Thymus (tissue), 14 donors: ENCODE measurements at places on chromosomes 7 and 10.

DNA sequence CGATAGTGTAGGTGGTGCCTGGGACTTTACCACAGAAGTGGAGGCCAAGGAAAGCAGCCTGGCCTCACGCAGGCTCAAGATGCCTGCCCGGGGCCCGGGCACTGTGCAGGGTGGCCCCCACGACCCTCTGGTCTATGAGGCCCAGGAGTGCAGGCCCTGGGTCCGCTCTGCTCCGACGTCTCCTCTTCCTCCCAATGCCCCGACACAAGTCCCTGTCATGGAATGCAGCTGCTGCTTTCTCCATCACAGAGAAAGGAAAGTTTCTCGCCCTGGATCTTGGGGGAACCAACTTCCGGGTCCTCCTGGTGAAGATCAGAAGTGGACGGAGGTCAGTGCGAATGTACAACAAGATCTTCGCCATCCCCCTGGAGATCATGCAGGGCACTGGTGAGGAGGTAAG is 28.3 kb upstream of the HK1 start:
- no peak for DNase-seq

- DNase-seq: no peak
These were observed 93.8 kb downstream of the PARD3 start for GRCh38 chr10:34721208-34721840.

- DNase-seq: no peak
These were observed 56.9 kb downstream of the XPNPEP1 start for GRCh38 chr10:109866168-109866994.

DNA sequence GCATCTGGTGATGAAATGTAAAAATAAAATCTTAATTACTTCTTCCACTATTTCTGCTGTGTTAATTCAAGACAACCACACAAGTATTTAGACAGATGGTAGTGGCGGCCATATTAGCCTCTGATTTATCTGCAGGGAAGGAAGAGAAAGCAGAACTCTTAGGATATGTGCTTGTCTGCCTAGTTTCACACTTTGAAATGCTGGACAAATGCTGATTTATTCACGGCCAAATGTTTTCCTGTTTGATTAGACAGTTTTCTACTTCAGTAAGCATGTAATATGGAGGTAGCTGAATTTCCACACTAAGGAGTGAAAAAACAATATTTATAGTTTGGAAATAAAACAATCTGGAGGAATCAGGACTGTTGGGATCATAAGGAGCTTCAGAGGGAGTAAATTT is 158.1 kb downstream of the AGMO start:
- DNase-seq: no peak

GRCh38 chr7:143496263-143496662 is 18.6 kb downstream of the TAS2R41 start:
- DNase-seq: no peak

GRCh38 chr10:56606202-56606601 is 245.1 kb upstream of the ZWINT start:
- DNase-seq: no peak

DNA sequence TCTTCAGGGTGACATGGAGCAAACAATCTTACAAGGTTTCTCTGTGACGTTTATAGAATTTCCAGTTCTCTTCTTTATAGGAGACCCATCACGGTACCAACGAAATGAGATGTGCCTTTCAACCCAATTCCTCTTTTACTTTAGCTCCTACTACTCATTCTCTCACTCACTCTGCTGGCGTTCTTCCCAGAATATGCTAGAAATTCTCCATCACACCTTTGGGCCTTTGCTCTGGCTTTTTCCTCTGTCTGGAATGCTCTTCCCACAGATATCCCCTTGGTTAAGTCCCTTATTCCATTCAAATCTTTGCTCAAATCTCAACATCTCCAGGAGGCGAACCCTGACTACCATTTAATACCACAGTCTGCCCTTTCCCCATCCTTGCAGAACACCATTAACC is 39.0 kb downstream of the SEMA3C start:
- DNase-seq: no peak

DNA sequence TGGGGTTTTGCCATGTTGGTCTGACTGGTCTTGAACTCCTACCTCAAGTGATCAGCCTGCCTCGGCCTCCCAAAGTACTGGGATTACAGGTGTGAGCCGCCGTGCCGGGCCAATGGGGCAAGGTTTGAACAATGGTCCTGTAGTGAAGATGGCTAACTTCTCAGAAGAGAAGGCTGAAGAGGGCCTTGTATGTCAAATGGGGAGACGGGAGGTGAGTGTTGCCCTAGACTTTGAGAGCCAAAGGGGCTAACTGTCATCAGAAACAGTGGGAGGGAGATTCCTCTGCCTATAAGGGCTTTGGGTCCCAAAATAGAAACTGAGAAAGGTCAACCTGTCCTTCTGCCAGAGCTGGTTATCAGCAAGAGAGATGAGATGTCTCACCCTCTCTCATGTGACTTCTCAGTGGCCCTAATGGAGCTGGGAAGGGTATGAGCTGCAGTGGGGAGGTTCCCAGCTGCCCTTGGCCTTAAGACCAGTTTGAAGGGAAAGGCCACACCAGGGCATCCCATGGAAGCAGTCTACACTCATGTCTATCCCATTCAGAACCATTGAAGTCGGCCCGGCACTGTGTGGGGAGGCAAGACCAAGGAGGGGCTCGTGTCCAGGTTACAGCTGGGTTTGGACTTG is 1.3 kb upstream of the SAMD8 start:
- no peak for DNase-seq

DNA sequence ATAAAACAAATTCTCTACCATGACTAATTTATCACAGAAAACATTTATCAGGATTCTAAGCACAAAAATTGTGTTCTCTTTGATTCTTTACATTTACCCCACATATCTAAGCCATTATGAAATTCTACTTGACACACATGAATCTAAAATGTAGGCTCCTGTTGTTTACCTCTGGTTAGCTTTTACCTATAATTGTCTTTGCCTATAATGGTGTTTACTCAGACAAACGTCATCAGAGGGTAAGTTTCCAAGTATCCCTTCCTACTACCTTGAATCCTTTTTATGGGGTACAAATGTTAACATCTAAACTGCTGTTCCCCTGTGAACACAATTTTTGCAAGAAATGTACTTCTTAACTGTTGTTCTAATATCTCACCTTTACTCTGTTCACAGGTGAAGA is 63.5 kb downstream of the MINDY3 start:
- DNase-seq: no peak

DNA sequence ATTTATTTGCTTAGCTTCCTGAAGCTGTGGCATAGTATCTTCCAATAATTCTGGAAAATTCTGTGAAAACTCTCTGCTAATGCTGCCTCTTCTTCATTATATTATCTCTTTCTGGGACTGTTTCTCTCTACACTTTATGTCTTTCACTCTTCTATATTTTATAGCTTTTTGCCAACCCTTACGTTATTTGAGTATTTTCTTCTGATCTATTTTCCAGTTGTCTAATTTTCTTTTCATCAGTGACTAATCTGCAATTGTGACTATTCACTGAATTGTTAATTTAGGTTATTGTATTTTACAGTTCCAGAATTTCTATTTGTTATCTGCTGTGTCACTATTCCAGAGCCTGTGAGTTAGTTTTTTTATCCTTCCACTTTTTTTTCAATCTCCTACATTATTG is 273.4 kb upstream of the PHYHIPL start:
- DNase-seq: no peak

GRCh38 chr7:66571568-66571967 is 57.1 kb upstream of the KCTD7 start:
- no peak for DNase-seq

DNA sequence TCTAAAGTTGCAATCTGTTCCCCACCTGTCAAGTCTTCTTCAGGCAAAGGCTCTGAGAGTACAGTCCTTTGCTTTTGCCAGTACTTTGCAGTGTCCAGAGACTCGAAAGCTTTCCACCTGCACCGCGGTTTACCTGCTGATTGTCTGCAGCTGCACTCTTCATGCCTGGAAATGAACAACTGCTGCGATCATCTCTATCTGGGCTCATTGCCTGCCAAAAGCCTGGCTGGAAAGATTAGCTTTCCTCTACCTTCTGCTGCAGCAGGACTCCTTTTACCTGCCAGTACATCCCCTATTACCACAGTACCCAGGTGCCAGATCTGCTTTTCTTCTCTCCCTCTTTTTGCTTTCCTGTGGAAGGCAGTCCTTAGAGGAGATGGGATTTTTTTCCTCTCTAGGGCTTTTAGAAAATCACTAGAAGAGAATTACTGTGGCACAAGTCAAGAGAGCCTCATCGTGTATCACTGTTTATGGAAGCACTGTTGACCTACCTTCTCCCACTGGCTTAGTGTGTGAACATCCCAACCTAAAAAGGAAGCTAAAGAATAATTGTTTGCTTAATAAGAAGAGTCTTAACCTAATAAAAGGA is 2.2 kb downstream of the STRIP2 start:
- no peak for DNase-seq

DNA sequence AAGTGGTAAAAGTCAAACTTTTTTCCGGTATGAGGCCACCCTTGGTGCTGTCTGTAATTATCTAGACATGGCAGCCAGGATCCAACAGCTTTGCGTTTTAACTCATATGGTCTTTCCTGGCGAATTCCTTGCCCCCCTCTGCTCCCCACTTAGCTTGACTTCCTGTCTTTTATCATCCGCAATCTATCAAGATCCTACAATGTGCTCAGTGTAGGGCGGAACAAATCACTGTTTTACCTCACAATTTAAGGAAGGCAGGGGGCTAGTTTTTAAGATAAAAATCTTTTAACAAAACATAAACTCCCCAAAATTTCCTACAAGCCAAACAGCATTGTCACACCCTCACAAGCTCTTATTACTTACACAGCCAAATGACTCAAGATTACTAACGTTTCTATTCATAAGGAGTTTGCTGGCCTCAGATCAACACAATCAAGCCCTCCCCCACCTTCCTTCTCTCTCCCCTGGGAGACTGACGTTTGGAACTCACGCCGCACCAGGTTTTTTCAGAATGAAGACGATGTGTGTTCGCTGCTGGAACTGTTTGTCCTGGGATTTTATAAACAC is 1.3 kb upstream of the CDK14 start:
- peak; percentile 2 for DNase-seq
